Stimulated activated CD4-positive, alpha-beta T cell treated with anti-CD3 and anti-CD28 coated beads, Interleukin-2, amount 100 ng/mL, for 24 hours (primary cell): ENCODE measurements at places on chromosomes 2 and 18.

- DNase-seq = no peak
These were observed 7.7 kb downstream of the PSD4 start for GRCh38 chr2:113181258-113182051.

GRCh38 chr2:20221555-20221973 is 3.4 kb downstream of the SDC1 start:
- DNase-seq = no peak

GRCh38 chr2:19362755-19363473 is 4.5 kb upstream of the OSR1 start:
- DNase-seq = peak; percentile 72

- no peak for DNase-seq
These were observed 94.1 kb downstream of the GBX2 start for GRCh38 chr2:236073867-236074655.

- DNase-seq = peak; percentile 34
These were observed 916 bp downstream of the TNFRSF11A start for GRCh38 chr18:62325806-62326645.

GRCh38 chr2:212626371-212626918 is 87.8 kb upstream of the ERBB4 start:
- DNase-seq = no peak
